ENCODE measurements at places on chromosomes 7 and 10.

- no peak for DNase-seq
These were observed 241.7 kb upstream of the PLXNA4 start for GRCh38 chr7:132817949-132818348.

- DNase-seq, result no peak
These were observed 64.9 kb upstream of the FAM204A start for GRCh38 chr10:118407026-118407425.

DNA sequence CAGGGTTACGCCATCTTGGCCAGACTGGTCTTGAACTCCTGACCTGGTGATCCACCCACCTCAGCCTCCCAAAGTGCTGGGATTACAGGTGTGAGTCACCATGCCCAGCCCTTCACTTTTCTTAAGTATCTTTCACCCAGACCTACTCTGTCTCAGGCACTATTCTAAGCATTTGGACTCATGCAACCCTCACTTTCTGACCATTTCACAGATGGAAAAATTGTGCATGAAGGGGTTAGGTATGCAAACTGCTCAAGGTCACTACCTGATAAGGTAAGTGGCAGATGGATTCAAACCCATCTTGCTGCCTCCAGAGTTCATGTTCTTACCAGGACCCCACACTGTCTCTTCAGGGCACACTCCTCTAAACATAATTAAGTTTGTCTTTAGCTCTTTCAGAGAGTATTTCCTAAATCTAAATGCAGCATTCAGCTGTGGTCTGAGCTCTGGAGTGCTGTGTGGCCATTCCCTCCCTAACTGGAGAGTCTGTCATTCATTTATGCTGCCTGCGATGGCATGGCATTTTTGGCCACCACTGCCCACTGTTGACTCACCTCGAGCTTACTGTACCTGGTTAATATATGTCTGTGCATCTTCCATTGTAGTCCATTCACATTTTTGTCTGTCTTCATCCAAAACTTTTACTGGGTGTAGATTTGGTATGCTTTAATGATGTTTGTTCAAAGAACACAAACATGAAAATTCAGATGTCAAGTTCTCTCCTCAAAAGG is 88.4 kb downstream of the CCDC71L start:
- DNase-seq, result no peak

- no peak for DNase-seq
These were observed 81.6 kb upstream of the DNAJB6 start for GRCh38 chr7:157255201-157255606.

DNA sequence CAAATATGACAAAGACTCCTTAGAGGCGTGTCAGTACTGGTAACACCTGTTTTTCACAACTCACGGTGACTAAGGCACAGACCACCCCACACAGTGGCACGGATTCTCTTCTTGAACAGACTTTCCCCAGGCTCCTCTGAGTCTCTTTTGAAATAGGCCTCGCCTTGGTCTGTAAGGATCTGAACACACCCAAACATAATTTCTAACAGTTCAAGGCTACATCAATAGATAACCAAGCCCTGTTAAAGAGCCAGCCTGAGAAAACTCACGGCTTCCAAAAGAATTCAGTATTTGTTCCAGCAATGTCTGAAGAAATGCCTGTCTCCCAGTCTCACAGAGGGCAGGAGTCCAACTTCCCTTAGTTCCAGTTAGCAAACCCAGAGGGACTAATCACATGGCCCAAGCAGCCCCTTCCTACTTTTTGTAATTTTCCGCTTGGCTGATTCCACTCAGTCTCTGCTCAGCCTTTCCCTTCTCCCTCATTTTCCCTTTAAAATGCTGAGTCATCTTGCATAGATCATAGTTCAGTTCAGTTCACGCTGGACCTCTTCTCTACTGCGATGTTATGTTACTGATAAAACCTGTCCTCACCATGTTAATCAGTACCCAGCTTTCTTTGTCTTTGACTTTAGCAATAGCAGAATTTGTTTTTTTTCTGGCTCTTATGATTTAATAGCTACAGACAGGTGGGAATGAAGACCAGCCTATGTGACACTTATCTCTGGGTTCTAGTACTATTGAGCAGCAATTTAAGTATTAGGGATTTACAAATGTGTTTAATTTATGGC is 22.6 kb upstream of the AKR1C3 start:
- DNase-seq, result no peak

GRCh38 chr7:96075510-96076349 is 246.2 kb downstream of the SLC25A13 start:
- DNase-seq, result peak; percentile 29

DNA sequence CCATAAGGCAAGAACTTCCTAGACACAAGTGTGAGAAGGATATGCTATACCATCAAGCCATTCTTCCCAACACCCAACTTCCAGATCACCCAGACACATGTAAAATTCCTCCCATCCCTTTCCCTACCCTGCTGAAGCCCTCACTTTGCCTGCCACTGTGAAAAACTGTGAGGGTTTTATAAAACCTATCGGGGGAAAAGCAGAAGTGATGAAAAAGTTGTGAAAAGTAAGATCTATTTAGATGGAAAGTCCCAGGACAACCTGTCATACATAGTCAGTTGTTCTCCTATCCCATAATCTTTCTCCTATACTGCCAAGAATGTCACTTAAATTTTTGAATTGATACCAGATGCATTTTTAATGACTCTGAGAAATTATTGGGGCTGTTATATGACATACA is 39.0 kb upstream of the PPP3CB start:
- DNase-seq, result no peak
